ENCODE measurements at places on chromosomes 4 and X.

GRCh38 chrX:151736685-151737084, 2.1 kb downstream of the CNGA2 start:
- no peak for DNase-seq

GRCh38 chr4:185991770-185992169, 77.2 kb upstream of the TLR3 start:
- DNase-seq: no peak

- DNase-seq: no peak
These were observed 150.5 kb upstream of the SPRY1 start for GRCh38 chr4:123246085-123246484.

GRCh38 chr4:143420227-143420626, 83.6 kb downstream of the GAB1 start:
- no peak for DNase-seq

DNA sequence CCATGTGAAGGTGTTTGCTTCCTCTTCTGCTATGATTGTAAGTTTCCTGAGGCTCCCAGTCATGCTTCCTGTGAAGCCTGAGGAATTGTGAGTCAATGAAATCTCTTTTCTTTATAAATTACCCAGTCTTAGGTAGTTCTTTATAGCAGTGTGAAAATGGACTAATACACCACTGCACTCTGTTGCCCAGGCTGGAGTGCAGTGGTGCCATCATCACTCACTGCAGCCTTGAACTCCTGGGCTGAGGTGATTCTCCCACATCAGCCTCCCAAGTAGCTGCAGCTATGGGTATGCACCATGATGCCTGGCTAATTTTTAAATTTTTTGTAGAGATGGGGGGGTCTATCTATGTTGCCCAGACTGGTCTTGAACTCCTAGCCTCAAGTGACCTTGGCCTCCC, 15.8 kb upstream of the IGFBP7 start:
- no peak for DNase-seq

- DNase-seq: peak; percentile 21
These were observed 55.6 kb downstream of the MAP7D2 start for GRCh38 chrX:20060961-20061748.

DNA sequence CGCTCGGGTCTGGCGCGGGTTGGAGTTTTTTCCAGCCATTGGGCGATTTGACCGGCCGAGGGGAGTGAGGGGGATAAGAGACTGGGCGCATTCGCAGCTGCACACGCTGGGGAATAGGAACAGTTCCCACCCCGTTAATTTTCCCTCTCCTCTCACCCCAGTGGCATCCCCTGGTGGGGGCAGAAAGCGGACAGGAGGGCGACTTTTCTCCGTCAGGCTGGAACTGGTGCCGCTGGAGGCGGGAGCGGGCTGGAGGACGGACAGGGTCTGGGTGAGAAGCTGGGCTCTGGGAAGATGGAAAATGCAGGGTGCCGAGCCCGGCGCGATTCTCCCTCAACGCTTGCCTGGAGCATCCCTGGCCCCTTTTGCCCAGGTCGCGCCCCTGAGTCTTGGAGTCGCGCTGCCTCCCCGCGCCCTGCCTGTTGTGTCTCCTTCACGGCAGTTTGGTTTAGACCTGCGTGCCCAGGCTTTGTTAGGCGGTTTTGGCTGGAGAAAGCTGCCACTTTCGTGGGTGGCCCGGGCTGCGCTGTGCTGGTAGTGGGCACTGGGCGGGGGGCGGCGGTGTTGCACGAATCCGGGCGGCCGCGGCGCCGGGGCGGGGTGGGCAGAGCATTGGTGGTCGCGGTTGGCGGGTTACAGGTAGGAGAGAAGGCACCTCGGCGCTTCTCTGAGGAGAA, 2.0 kb downstream of the ADGRL3 start:
- no peak for DNase-seq

- peak; percentile 56 for DNase-seq
These were observed 27.0 kb upstream of the TMEM131L start for GRCh38 chr4:153438916-153439756.

DNA sequence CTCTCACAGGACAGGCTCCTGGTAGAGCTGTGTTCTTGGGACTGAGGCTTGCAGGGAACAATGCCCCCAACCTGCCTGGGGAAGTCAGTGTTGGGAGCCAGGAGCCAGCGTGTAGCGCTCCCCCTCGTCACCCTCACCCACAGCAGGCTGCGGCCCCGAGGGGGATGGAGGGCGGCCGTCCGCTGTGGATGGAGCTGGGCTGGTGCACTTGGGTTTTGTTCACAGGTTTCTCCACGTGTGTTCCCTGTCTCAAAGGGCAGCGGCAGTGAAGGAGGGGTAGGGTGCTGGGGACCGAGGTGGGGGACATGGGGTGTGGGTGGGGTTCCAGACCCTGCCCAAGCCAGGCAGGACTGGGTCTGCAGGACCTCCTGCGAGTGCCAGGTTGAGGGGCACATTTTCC, 69.1 kb downstream of the RGS12 start:
- DNase-seq: no peak

DNA sequence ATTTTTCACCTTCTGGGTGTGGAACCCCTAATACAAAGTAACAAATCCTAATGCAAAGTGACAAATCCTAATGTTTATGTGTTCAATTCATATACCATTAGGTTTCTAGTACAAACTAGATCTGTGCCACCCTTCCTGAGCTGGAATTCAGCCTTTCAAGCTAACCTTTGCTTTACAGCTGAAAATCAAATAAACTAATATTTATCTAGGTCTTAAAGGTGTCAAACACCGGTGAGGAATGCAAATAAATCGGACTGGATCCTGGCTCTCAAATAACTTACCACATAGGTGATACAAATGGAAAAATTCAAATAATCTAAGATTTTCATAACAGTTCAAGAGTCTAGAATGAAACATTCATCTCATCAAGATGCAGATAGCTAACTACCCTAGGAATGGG, 11.6 kb downstream of the IRF2 start:
- no peak for DNase-seq

- DNase-seq: no peak
These were observed 6.4 kb upstream of the SCML2 start for GRCh38 chrX:18360867-18361266.

DNA sequence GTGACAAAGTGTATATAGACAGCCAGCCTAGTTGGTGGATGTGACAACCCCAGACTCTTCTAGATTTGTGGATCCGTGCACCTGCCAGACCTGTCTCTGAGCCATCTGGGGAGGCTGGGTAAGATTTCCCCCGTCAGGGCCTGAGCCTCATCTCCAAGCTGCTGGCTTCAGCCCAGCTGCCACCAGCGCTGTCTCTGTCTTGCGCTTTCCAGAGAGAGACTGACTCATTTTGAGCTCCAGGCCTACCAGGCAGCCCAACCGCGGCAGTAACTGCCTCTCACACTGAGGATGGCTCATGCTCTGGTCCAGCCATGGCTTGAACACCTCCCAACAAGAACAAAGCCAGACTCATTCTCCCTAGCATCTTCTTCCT, 26.4 kb downstream of the NOP14 start:
- DNase-seq: no peak

DNA sequence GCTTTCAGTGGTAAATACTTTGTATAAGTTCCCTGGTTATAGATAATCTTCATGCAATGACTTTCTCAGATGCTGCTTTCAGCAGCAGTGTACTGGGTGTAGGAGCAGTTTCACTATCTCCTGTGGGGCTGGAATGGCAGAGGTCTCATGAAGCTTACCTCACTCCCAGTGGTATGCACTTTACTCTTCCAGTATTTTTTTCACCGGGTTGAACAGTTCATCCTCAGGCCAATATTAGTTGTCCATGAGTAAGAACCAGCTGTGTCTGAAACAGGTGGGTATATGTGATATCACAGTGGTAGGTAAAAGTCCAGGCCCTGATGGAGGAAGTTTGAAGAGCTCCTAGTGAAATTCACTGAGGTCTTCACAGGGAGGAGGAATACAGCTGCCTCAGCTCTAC, 351.5 kb upstream of the EMCN start:
- DNase-seq: no peak

- no peak for DNase-seq
These were observed 72.8 kb downstream of the IRF2 start for GRCh38 chr4:184401397-184402171.

DNA sequence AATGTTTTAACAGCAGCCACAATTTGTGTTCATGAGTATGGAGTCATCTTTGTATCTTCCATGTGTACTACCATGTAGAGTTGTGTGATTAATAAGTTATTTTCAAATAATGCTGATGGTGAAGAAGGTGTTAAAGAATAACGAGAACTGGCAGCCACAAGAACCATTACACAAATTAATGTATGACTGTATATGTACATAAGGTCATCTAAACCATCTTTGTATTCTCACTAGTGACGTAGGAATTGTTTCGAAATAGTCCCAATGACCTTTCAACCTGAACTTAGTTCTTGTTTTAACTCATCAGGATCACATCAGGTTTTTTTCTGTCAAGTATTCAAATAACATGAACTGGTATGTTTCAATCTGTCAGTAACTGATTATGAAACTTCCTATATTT, 48.3 kb upstream of the NOCT start:
- no peak for DNase-seq

DNA sequence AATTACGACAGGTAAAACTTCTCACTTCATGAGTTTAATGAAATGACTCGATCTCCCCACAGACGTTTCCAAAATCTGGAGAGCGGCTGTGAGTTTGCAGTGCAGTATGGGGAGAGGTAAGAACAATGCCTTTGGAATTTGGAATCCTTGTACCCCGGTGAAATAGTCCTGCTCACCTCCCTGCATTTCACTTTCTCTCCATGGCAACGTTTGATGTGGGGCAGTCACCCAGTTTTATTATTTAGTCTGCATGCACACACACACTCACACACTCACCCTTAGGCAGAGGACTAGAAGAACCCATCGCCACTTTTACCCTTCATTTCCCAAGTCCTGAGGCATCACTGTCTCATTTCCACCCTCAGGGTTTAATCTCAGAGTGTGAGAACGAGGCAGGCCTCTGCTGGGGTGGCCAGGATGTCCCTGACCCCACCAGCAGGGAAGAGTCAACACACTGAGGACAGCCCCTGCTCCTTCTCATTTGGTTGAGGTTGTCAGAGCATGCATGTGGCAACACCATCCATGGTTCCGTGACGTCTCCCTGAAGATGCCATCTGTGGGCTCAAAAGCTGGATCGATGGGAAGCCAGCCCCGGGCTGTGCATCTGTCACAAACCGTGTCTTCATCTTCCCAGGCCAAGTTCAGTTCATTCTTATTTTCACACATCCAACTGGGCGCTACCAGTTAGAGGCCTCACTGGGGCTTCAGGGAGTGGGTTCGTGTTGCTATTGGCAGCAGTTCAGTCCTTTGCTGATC, 119.8 kb upstream of the TRIM2 start:
- no peak for DNase-seq

DNA sequence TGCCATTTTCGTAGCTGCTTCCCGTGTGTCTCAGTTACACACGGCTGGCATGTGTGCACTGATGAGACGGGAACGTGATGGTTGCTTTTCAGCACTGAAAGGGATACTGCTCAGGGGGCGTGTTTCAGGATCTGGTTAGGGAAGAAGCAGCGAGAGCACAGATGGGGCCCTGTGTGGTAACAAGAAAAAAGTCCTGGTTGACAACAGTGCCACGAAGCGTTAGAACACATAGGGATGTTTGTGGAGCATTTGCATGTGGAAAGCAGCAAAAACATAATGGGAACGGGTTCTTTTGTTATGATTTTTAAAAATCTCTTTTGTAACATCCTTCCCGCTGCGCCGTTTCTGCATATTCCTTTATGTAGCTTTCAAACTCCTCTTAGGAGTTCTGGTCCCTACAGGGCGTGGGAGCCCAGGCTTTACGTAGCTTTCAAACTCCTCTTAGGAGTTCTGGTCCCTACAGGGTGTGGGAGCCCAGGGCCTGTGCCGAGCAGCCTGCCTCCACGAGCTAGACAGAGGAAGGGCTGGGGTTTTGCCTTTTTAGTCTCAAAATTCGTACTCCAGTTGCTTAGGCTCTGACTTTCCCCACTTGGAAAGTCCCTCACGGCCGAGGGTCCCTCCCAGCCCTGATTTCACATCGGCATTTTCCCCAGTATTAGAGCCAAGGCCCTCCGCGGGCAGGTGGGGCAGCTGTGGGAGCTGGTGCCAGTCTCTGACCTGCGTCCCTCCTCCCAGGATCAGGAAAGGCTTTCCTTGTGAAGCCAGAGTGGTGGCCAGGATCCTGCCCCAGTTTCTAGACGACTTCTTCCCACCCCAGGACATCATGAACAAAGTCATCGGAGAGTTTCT, 11.0 kb upstream of the MSANTD1 start:
- DNase-seq: no peak

GRCh38 chr4:92129408-92129994, 174.3 kb upstream of the GRID2 start:
- no peak for DNase-seq

DNA sequence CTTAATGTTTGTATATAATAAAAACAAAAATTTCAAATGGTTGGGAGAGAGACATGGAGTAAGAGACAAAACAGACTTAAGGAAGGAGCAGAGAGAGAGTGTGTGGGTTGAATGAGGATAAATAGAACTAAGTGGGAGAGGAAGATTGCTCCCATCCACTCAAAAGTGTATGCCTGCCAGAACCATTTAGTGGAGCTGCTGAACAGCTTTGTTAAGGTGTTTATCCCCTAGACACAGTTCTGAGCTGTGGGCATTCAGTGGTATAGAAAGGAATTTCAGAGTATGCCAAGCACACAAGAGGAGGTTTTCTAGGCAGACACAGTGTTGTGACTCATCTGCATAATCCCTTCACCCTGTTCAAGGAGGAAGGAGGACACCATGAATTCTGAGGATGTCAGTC, 508.6 kb upstream of the EPHA5 start:
- DNase-seq: no peak

DNA sequence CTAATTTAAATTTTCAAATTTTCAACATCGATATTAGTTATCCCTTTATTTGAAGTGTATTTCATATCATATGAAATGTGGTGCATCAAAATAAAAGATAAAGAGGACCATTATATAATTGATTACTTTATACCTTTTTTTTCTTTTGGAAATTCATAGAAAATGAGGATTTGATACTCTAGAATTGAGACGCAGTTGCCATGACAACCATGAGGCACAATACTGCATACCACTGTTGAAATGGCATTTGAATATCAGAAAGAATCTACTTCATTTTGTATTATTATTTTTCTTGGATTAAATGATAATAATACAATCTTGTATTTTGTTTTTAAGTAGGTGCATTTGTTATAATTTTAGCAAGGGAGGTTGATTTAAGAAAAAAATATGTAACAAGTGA, 323.1 kb downstream of the PCDH18 start:
- DNase-seq: no peak

- DNase-seq: no peak
These were observed 66.4 kb upstream of the BANK1 start for GRCh38 chr4:101724093-101724492.

GRCh38 chrX:41875142-41875541, 48.2 kb downstream of the CASK start:
- no peak for DNase-seq

DNA sequence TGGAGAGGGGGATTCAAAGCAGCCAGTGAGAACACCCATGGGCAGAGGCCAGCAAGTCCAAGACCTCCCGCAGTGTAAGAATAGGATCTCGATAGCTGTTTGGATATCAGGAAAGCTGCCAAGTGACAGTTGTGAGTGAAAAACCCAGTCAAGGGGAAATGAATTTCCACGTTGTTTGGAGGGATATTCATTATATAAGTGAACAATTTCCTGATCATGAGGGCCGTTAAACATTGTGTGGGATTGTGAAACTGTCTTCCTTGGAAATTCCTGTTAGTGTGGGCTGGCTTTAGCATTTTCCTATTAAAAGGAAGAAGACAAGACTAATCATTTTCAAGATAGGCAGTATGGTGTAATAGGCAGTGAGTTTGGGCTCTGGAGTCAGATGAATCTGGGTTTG, 15.0 kb downstream of the CLDN2 start:
- no peak for DNase-seq
